Left lung (tissue), 14 donors: ENCODE measurements at places on chromosomes 7 and 10. TPM values are rescaled to one million over a fixed set of nuclear protein-coding genes. Genes with fewer than 3 reads are reported as not detected.

The FAM107B gene
- 83.0 TPM for polyA plus RNA-seq

The NRBF2 gene
- 22.4 TPM for polyA plus RNA-seq

The WNT8B gene
- polyA plus RNA-seq, result 0.24 TPM

The MEOX2 gene
- polyA plus RNA-seq, result 151 TPM

The GPR141 gene
- polyA plus RNA-seq, result 1.3 TPM

The ADAMTS14 gene
- polyA plus RNA-seq, result 9.4 TPM

The IFIT1B gene
- polyA plus RNA-seq, result 0.20 TPM

The ZPBP gene
- 0.23 TPM for polyA plus RNA-seq
